ENCODE measurements at places on chromosomes 5 and 9.

DNA sequence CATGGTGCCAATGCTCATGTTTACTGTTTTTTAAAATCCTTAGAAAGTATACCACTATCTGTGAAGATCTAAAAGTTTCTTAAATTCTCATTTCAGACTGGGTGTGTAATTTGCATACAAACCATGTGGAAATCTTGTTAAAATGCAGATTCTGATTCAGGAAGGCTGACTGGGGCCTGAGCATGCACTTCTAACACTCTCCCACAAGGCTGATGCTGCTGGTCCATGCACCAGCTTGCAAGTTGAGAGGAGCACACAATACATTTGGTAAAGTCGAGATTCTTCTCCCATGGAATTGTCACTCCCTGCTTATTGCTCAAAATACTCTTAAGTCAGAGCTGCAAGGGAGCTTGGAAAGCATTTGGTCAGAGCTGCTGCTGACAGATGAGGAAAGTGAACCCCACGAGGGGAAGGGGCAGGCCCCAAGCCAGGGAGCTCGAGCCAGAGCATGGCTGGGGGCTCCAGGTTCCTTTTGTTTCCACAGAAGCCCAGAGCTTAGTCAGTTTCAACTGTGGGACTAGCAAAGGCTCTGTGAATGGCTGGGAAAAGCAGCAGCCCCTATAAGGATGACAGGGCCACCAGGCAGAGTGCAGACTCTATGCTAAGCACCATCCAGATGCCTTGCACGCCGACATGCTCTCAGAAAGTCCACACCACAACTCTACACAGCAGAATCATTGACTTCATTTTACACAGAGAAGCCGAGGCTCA is 93.5 kb upstream of the HAND1 start:
- no peak for DNase-seq

DNA sequence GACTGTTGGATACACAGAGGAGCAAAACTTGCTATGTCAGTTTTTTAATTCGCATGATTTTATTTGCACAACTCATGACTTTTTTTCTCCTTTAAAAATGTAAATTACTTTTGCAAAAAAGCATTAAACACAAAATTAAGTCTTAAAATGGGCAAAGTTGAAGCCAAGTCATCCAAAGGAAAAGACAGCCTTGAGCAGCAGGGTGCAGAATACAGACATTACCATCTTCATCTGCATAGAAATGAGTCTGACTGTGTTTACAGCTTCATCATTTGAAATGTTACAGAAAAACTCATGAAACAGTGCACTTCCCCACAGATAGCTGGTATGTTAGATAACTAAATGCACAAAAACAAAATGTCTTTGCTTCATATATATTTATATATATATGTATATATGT is 101.4 kb downstream of the TSSK1B start:
- no peak for DNase-seq

GRCh38 chr9:109945573-109945972 is 165.6 kb downstream of the PALM2AKAP2 start:
- peak; percentile 18 for DNase-seq

DNA sequence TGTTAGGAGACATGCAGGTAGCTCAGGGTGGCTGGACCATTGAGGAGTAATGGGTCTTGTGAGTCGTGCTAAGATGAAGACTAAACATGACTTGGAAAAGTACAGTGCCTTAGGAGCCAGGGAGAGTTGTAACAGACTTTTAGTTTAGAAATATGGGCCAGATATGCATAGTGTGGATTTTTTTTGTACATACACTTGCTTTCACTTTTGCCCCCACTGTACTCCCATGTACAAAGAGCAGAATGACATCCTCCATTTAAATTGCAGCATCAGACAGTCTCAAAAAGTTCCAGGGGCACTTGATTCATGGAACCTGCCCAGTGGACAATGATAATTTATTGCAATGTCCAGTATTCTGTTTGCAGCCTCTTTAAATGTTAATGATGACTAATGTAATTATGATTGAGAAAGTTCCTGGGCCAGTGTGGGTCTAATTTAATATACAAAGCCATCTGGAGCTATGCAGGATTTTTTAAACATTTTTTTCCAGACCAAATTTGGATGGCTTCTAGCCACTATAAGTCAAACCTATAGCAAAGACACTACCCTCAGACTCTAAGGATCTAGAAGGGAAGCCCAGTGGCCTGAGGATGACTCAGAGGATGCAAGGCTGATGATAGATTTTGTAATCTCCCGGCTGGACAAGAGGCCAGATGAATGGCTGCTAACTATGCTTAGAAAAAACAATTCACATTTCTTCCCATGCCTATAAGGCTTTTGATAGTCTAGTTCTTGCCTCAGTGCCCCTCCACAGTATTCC is 80.1 kb downstream of the TRPC7 start:
- DNase-seq, result peak; percentile 19

- no peak for DNase-seq
Measured at GRCh38 chr5:129689045-129689444, 58.8 kb upstream of the MINAR2 start.

- DNase-seq, result no peak
Measured at GRCh38 chr9:114574438-114574837, 13.1 kb upstream of the ATP6V1G1 start.

GRCh38 chr5:38509185-38509584 is 47.3 kb downstream of the LIFR start:
- DNase-seq, result peak; percentile 94

DNA sequence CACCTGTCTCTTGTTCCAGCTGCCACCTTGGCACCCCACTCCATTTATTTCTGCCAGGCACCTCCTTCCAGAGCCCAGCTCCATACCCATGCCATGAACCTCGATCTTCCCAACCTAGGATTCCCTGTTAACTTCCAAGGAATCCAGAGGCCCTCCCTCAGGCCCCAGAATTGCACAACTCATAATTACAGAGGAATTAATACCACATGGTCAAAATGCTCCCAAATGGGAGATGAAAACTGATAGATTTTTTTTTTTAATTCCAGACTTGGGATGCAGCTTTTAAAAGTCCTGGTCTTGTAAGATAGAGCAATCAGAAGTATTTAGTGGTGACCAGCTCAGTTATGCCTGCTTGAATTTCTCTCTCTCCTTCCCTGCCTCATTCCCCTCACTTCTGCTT is 96.2 kb upstream of the CCDC112 start:
- DNase-seq, result peak; percentile 83

- no peak for DNase-seq
Measured at GRCh38 chr9:109186857-109187520, 19.9 kb upstream of the FRRS1L start.

- no peak for DNase-seq
Measured at GRCh38 chr9:128120061-128120740, 7.3 kb downstream of the PTGES2 start.

GRCh38 chr5:133691448-133691847 is 79.1 kb upstream of the FSTL4 start:
- DNase-seq, result no peak

GRCh38 chr5:171776770-171777759 is 8.6 kb upstream of the SMIM23 start:
- DNase-seq, result peak; percentile 57

GRCh38 chr9:81741103-81741502 is 51.8 kb upstream of the TLE1 start:
- DNase-seq, result no peak

DNA sequence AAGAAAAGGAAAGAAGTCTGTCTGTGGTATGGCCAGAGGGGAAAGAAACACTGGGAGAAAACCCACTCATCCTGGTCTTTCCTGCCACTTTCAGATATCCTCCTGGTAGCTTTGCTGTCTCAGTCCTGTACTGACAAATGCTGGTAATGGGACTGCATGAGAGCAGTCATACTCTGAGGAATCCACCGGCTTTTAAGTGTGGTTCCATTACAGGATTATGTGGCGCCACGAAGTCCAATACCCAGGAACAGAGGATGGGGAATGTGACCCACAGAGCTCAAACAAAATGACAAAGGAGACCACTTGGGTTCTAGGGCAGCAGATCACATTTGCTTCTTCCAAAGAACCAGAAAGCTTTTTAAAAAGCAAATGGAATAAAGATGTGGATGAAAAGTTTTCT is 26.3 kb upstream of the FBP1 start:
- peak; percentile 15 for DNase-seq

- DNase-seq, result no peak
Measured at GRCh38 chr5:118397236-118397635, 591.1 kb downstream of the DTWD2 start.

DNA sequence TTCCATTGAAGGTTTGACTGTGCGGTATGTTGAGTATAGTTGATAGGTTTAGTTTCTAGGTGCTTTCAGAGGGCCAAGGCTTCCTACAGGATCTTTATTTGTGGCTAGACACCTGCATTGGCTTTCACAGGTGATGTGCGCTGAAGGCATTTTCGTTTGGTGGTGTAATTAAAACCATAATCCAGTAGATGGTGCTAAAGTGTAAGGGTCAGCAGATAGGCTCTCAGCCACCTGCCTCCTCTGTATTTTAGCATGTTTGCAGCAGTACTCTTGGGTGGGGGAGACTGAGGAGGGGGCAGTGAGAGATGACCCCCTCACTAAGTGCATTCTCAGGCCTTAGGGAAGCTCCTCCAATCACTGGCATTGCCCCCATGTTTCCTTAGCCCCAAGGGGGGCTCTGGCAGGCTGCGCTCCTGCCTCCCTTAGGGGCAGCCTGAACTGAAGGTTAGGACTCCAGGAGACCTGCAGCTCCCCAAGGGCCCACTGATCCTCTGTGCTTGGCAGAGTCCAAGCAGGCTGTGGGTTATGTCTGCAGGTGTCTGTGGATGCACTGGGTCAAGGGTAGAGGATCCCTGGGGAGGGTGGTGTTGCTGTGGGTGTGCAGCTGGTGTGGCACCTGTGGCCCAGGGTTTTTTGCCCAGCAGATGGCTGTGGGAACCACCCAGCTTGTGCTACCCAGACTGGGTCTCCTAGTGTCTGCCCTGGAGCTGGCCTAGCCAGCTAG is 23.4 kb downstream of the CDK20 start:
- DNase-seq, result peak; percentile 13

- peak; percentile 94 for DNase-seq
Measured at GRCh38 chr9:91395553-91396471, 27.8 kb downstream of the NFIL3 start.

DNA sequence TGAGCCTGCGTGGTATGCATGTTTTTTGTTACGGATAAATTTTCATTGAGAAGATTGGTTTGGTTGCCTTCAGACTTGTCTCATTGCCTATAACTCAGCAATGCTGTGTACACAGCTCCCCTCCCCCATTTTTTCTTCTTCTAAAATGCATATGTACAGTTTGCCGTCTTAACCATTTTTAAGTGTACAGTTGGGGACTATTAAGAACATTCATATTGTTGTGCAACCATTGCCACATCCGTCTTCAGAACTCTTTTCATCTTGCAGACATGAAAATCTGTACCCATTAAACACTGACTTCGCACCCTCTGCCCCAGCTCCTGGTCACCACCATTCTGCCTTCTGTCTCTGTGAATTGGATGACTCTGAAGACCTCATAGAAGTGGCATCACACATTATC is 6.2 kb downstream of the EXOC3 start:
- DNase-seq, result no peak

- DNase-seq, result peak; percentile 17
Measured at GRCh38 chr9:93479726-93480125, 26.3 kb upstream of the FAM120AOS start.

DNA sequence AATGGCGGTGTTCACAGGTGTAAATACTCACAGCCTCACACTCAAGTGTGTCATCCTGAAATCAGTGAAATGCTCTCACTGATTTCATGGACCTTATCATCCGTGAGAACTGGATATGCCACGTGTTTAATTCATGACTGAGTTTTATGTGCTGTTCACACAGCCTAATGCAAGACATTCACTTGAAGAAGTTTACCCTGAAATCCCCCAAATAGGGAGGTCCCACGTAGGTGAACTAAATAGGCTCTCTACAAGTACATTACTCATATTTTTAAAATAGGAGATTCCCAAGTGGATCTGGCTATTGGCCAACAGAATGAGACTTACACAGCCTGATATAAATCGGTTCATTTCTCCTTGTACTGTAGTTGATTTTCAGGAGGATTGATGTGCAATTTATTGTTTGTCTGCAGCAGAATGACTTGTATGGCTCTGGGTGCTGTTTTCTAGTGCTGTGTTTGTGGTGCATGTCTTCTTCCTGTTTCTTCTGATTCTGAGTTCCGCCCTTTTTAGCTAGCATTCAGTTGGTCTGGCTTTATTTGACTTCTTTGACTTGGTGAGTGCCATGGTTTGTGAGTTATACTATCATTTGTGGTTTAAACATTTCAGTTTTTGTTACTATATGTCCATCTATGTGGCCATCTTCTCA is 25.1 kb downstream of the TRIO start:
- peak; percentile 61 for DNase-seq

- DNase-seq, result no peak
Measured at GRCh38 chr5:80071510-80072021, 36.4 kb downstream of the THBS4 start.

DNA sequence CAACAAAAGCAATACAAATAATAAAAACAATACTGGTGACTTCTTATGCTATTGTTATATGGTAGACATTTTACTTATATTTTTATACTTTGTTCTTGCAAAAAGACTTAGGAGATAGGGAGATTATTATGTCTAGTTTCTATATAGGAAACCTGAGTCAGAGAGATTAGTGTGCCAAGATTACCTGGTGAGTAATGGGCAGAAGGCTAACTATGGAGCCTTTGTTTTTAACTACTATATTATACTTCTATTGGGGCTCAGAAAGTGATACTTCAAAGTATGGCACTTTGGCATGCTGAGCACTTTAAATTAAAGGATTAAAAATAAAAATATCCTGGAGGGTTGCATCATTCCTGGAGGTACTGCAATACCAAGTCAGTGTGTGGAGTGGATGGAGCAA is 117.5 kb upstream of the CLINT1 start:
- no peak for DNase-seq

- DNase-seq, result peak; percentile 23
Measured at GRCh38 chr9:95876595-95876994, 1.1 kb downstream of the ERCC6L2 start.

GRCh38 chr5:89069591-89069990 is 186.6 kb upstream of the MEF2C start:
- no peak for DNase-seq

DNA sequence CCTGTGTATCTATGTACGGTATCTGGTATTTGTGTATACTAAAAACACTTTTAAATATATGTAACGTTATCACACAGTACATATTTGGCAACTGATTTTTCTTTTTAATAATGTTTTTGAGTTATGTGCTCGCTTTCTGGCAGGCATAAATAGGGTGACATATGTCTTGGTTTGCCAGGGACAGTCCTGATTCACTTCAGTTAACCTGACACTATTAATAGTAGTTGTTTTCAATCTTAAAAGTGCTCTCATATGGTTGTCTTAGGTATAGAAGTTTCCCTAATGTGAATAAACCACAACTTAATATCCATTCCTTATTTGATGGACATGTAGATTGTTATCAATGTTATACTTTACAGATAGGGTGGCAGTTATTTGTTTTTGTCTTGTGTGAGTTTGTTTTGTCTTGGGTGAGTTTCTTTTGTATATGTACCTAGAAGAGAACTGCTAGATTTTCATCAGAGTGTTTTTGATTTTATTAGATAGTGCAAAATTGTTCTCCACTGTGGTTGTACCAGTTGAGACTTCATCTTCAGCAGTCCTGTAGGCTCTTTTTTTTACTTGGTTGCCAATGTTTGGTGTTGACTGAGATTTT is 7.9 kb downstream of the G3BP1 start:
- no peak for DNase-seq

- no peak for DNase-seq
Measured at GRCh38 chr9:91359734-91360470, 1.8 kb downstream of the AUH start.

GRCh38 chr9:126461029-126461428 is 134.4 kb downstream of the MVB12B start:
- no peak for DNase-seq

- no peak for DNase-seq
Measured at GRCh38 chr5:157369507-157369906, 90.5 kb upstream of the NIPAL4 start.

Data from fibroblast of skin of right quadriceps (primary cell).